Foreskin keratinocyte (primary cell): ENCODE measurements at places on chromosomes 12 and 14. TPM values are rescaled to one million over a fixed set of nuclear protein-coding genes. Genes with fewer than 3 reads are reported as not detected.

Gene PPP4R4
- total RNA-seq: 4.4 and 6.7 TPM in 2 replicates

Gene TAS2R10
- total RNA-seq: not detected in 2 replicates

Gene RD3L
- total RNA-seq: not detected in 2 replicates

Gene DCN
- total RNA-seq: 0.18 and 0.48 TPM in 2 replicates

Gene NELL2
- 0.07 TPM in 1 of 2 replicates, not detected in the other for total RNA-seq

Gene AHSA1
- 172 and 212 TPM in 2 replicates for total RNA-seq

Gene HOXC9
- total RNA-seq: 4.3 and 5.5 TPM in 2 replicates

Gene RNASE12
- not detected in 2 replicates for total RNA-seq

Gene CARMIL3
- 0.07 TPM in 2 replicates for total RNA-seq

Gene PRPH
- total RNA-seq: 0.34 TPM in 1 of 2 replicates, not detected in the other

Gene PZP
- total RNA-seq: not detected in 2 replicates

Gene ARMH4
- total RNA-seq: 1.1 TPM in 2 replicates

Gene INTS13
- 37.1 and 57.1 TPM in 2 replicates for total RNA-seq

Gene FOXN4
- not detected in 2 replicates for total RNA-seq

Gene TSPAN19
- total RNA-seq: 0.17 TPM in 1 of 2 replicates, not detected in the other

DNA sequence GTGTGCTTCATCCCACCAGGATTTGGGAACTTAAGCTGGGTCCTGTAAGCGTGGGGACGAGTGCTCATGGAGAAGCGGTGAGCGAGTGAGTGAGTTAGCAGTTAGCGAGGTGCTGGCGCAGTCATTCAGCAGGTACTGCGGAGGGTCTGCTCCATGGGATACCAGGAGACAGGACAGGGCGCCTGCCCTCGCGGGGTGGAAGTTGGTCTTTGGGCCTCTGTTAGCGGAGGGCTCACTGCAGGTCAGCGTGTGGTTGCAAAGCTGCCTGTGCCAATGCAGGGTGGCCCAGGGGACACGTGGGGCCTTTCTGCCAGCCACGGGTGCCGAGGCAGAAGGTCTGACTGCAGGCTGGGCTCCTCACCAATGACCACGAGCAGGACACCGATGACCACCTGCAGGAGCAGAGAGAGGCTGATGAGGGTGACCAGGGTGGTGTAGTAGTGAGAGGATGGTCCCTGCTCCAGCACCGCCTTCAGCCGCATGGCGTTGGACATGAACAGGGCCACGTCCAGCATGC is 97.6 kb downstream of the NINJ2 start:
- DNase-seq: no peak

DNA sequence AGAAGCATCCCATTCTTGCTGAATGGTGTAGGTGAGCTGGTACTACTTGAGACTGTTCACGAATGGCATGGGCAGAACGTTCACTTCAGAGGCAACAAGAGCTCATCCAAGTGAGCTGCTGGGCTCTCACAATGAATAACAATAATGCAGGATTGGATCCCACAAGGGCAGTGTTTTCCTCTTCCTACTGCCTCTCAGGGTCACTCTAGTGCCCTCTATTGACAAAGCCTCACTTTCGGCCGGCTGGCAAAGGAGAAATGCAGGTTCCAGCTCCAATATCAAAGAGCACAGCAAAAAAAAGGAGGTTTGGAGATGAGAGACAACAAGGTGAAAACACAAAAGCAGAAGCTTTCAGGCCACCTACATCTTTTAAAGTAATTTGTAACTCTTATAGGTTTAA is 74.6 kb upstream of the MYF6 start:
- DNase-seq: no peak

DNA sequence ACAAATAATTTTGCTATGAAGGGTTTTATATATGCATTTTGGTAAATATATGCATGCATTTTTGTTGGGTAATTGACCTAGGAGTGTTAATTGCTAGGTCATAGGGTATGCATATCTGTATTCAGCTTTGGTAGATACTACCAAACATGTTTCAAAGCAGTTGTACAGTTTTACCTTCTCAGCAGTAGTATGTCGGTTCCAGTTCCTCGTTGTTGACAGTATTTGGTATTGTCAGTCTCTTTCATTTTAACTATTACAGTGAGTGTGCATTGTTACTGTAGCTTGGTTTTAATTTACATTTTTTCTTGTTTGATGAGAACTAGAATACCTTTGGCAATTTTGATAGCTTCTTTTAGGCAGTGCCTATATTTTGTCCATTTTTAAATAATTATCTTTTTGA is 98.9 kb downstream of the ARID2 start:
- DNase-seq: no peak

GRCh38 chr12:45289245-45290215 is 73.6 kb downstream of the ANO6 start:
- no peak for DNase-seq

DNA sequence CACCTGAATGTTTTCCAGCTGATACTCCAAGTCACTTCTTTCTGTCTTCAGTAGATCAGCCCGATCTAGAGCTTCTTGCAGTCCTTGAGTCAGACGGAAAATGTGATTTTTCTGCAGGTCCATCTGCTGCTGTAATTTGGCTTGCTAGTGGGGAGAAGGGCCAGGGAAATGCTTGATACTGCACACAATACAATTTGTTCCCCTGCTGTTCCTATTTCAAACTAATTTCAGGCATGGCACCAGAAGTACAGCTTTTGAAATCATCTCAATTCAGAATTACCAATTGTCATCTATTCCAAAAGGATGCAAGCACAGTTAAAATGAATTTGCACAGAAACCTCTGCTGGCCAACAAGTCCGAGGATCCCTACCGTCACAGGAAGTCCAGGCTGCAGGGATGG is 53.4 kb downstream of the PRKAB1 start:
- DNase-seq: no peak

DNA sequence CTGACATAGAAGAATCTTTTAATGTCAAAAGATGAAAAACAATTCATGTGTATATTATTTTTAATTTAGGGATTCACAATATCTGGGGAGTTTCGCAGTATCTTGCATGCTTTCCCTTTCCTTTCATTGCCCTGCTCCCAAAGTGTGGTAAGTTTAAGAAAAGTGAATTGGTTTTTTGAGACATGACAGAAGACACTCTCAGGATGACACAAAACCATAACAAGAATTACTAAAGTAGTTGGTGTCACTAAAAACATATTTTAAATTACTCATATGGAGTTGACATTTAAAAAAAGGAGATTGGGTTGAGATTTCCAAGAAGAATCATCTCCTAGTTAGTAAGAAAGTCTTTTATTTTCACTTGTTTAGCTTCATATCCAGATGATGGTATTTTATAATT is 5.1 kb upstream of the PCNX1 start:
- no peak for DNase-seq

DNA sequence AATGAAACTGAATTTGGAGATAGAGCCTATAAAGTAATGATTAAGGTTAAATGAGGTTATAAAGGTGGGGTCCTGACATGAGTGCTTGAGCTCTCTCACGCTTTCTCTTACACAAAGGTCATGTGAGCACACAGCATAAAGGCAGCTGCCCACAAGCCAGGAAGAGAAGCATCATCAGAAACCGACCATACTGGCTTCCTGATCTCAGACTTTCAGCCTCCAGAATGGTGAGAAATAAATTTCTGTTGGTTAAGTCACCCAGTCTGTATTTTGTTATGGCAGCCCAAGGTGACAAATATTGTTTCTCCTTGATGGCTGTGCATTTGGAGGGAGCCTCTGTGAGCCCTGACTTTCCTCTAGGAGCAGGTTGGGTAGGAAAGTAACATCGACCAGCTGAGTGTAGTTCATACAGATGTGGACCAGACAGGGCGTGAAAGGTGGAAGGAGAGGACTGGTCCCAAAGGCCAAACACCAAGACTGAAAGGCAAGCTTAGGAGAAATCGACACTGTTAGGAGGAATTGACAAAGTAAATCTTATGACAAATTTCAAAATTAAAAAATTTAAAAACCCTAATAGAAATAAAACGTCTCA is 97.6 kb upstream of the SLC38A2 start:
- DNase-seq: no peak

GRCh38 chr12:121711361-121712189 is 977 bp upstream of the TMEM120B start:
- DNase-seq: no peak

DNA sequence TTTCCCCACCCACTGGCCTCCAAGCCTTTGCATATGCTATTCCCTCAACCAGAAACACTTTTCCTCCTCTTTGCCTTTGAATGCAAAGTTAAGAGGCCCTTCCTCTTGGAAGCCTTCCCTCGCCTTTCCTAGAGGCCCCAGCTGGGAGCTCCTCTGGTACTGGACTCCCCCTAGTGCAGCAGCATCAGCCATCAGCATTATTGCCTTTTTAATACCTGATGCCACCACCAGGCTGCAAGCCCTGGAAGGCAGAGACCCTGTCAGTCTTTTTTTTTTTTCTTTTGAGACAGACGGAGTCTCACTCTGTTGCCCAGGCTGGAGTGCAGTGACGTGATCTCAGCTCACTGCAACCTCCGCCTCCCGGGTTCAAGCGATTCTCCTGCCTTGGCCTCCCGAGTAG is 19.1 kb upstream of the PLA2G1B start:
- no peak for DNase-seq

DNA sequence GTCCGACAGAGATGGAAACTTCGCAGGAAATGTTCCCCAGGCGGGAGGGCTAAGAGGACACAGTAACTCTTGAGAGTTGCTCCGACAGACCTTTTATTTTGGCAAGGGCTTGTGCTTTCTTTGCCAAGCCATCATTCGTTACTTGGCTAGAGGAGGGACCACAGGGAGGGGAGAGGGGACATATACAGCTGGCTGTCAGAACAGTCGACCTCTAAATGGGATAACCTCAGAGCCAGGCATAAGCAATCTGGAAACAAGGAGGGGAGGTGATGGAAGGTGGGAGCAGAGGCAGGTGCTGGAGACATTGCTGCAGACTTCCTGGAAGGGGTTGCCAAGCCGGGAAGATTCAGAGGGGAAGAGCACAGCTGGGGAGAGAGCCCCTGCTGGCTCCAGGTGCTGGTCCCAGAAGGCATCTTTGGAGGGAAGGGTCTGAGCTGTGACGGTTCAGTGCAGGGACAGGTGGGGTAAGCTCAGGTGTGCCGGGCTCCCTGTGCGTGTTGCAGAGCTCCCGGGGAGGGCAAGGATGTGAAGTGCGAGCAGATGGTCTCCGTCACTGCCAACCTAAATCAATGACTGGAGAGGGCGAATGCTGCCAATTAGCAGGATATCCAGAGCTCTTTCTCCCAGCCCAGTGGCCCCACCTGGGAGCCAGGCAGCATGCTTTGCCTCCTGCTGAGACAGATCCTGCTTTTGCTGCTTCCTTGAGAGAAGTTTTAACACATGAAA is 50.1 kb downstream of the CHST11 start:
- no peak for DNase-seq

- DNase-seq: peak; percentile 40
These were observed 51.2 kb downstream of the SLC2A13 start for GRCh38 chr12:40054555-40055227.

GRCh38 chr14:60350366-60350720 is 101.3 kb downstream of the PPM1A start:
- DNase-seq: no peak

GRCh38 chr14:39055786-39056474 is 47.1 kb downstream of the SEC23A start:
- no peak for DNase-seq

DNA sequence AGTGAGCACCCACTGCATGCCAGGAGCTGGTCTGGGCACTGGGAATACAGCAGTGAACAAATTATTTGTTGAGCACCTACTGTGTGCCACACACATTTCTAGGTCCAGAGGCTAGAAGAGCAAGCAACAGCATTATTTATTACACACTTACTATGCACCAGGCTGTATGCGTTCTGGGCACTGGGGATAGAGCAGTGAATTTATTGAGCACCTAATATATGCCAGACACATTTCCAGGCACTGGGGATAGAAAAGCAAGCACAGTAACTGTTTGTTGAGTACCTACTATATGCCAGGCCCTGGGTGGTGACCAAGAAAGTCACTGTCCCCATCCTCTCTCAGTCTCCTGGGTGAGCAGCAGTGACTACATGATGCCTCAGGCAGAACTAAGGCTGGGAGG is 107.5 kb upstream of the NCOR2 start:
- DNase-seq: no peak

GRCh38 chr14:99524091-99524661 is 43.0 kb downstream of the CCNK start:
- no peak for DNase-seq

DNA sequence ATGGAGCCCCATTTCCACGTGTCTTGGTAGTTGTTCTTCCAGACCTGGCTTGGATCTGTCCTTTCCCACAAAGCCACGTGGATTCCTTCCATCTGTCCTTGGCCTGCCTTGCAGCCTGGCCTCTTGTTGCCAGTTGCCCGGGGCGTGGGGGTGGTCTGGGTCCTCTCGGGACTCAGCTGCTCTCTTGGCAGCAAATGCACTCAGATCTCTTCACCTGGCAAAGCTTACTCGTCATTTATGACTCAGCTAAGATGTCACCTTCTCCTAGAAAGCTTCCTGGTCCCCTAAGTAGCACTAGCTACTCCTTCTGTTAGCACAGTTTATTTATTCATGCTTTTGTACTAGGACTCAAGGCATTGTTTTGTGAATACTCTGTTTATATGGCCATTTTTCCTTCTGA is 13.6 kb downstream of the PLEKHG3 start:
- peak; percentile 54 for DNase-seq

GRCh38 chr12:27627123-27627852 is 69.0 kb upstream of the REP15 start:
- DNase-seq: peak; percentile 53

DNA sequence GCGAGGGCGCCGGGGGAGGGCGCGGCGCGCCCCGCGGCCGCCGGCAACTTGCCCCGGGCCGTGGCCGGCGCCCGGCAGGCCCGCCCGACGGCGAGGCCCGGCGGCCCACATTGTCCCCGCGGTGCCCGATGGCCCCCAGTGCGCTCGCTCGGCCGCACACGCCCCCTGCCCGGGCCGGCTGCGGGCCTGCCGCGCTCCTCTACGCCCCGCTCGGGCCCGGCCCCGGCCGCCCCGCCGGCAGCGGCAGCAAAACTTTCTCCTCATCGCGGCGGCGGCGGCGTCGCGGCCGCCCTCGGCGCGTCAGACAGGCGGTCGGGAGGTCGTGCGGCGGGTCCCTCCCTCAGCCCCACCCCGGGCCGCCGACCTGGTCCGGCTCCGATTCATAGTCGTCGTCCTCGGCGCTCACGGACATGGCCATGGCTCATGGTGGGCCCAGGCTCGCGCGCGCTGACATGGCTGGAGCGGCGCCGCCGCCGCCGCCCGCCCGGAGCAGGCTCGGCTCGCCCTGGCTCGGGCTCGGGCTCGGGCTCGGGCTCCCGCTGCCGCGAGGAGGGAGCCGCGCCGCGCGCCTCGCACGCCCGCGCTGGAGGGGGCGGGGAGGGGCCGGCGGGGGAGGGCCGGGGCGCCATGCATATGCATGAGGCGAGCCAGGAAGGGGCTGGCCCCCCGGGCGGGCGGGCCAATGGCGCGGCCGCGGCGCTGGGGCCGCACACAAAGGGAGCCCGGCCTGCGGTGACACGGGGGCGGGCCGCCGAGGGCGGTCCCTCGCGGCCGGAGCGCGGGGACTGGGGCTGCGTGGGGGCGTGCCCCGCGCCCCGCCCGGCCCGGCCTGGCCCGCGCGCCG is 67.1 kb downstream of the RNF34 start:
- DNase-seq: no peak

GRCh38 chr12:13039328-13039956 is 4.7 kb upstream of the FAM234B start:
- DNase-seq: no peak

GRCh38 chr12:110312581-110313360 is 31.7 kb downstream of the ATP2A2 start:
- peak; percentile 92 for DNase-seq
